Activated T-cell treated with anti-CD3 and anti-CD28 coated beads, Interleukin-2, amount 50 U/mL, for 1 hour (primary cell): ENCODE measurements at places on chromosomes 13 and 19.

- DNase-seq: no peak
These were observed 5.8 kb upstream of the MVB12A start for GRCh38 chr19:17414097-17414496.

DNA sequence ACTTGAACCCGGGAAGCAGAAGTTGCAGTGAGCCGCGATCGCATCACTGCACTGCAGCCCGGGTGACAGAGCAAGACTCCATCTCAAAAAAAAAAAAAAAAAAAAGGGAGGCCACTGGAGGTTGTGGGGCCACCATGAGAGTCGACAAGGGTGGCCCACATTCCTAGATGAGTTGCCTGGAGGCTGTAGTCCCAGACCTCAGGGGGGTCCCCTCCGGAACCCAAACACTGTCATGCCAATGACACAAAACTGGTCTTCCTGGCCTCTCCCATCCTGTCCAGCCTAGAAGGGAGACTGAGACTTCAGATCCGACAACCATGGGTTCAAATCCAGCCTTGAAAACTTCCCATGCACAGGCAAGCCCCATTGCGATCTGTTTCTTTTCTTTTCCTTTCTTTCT, 14.7 kb downstream of the SPC24 start:
- no peak for DNase-seq

GRCh38 chr19:29596885-29597525, 9.1 kb upstream of the POP4 start:
- no peak for DNase-seq

DNA sequence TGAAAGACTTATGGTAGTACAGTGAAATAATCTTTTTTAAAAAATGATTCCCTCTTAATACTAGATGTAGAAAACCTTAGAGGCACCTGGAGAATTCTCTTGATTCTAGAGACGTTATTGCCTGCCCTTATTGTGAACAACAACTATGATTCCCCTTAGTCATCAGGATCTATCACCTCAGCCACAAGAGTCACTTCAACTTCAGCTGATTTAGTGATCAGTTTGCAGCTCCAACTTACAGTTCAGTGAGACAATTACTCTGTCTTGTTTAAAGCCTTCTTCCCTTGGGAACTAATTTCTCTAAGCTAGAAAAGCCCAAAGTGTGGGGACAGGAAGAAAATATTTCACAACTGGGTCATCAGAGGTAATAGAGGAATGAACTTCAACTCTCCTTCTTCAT, 254.3 kb upstream of the SLITRK1 start:
- no peak for DNase-seq

GRCh38 chr13:27627380-27627779, 5.7 kb downstream of the POLR1D start:
- no peak for DNase-seq

GRCh38 chr19:33344573-33344925, 29.0 kb upstream of the CEBPG start:
- no peak for DNase-seq

DNA sequence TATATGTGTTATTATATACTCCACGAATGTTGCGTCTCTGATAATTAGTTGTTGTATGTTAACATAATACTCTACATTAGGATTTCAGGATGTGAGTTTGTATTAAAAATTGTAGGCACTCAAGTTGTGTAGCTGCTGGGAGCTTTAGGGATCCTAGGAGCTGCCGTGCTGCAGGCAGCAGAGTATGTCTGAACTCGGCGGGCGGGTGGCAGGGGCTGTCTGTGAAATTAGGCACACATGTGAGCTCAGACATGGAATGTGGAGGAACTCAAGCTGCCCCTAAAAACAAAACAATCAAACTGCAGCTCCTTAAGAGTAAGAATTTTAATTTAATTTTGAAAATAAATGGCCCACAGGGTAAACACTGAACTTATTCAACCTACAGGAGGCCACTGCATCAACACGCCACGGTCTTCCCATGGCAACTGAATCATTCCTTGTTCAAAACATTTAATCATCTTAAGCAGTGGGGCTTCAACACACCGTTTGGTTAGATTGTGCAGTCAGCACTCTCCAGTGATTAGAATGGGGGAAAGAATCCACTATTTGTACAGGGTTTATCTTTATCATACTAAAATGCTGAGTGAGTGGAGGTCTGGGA, 22.7 kb downstream of the SERTM1 start:
- no peak for DNase-seq

GRCh38 chr19:17836530-17836929, 11.3 kb downstream of the JAK3 start:
- DNase-seq: no peak

DNA sequence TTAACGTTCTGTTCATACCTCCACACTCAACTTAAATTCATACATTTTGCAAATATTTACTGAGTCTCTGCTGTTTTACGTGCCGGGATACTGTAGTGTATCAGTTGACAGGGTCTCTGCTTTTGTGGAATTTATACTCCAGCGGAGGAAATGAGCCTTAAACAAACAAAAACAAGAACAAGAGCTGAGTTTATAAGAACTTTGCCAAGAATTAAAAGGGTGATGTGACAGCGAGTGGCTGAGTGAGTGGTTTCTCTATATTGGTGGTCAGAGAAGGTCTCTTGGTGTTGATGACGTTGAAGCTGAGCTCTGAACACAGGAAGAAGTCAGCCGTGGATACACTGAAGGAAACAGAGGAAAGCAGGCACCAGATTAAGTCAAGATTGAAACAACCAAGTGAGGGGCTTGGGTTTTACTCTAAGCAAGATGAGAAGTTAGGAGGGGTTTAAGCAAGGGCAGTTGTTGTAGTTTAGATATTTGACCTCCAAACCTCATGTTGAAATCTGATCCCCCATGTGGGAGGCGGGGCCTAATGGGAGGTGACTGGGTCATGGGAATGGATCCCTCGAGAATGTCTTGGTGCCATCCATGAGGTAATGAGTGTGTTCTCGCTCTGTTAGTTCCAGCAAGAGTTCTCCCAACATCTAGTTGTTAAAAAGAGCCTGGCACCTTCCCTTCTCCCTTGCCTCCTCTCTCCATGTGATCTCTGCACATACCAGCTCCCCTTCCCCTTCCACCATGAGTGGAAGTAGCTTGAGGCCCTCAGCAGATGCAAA, 248.3 kb downstream of the DCLK1 start:
- DNase-seq: no peak

- DNase-seq: no peak
These were observed 1.3 kb upstream of the PTBP1 start for GRCh38 chr19:795691-796581.

DNA sequence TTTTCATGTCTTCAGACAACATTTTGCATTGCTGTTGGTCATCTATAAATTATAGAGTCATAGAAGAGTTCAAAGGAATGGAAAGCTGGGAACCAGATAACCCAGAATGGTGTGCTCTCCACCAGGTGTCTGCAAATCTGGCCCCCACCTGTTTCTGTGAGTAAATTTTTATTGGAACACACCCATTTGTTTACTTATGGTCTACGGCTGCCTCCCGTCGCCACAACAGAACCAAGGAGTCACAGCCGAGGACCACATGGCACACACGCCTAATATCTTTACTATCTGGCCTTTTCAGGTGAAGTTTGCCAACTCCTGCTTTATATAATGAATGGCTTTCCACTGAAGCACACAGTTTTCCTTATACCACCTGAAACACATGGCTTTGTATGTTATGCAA, 58.2 kb downstream of the EFNB2 start:
- no peak for DNase-seq

GRCh38 chr19:18975869-18976268, 34.9 kb upstream of the HOMER3 start:
- DNase-seq: no peak

DNA sequence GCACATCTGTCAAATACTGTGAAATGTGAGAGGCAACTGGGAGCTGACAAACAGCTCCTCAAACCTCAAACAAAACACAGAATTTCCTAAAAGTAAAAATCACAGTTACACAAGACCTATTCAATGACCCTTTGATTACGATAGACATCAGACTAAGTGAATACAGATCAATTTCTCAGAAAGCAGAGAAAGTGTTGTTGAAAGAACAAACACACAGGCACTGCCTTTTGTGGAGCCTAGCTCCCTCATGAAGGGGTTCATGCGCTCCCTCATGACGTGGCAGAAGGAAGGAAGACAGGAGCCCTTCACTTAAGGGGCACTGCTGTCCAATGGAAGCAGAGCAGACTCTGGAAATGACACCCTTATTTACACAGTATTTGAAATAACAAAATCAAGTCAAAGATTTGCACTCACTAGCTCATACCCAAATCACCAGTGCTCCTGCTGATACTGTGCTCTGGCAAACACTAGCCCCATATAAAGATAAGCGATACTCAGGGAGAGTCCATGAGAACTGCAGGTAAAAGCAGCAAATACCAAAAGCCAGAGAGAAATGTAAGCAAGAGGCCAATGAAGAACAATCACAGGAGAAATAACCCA, 144.9 kb downstream of the KLF12 start:
- no peak for DNase-seq

- DNase-seq: no peak
These were observed 1.2 kb upstream of the TRIM13 start for GRCh38 chr13:49995625-49996101.

DNA sequence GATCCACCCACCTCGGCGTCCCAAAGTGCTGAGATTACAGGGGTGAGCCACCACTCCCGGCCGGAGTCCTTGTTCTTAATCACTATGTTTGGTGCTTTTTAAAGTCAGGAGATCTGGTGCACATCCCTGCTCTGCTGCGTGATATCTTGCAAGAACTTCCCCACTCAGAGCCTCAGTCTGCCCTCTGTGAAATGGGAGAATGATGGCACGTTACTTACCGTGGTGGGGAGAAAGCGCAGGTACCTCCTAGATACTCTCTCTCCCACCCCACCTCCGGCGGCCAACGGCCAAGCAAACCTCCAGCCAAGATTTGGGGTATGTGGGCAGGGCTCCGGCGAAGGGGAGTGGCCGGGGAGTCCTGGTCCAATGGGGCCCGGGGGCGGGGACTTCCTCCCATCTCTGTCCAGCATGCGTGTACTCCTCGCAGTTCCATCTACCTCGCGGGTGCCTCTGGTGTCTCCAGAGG, at the start of gene RYR1:
RYR1 (plus strand) TSS at position 424 of the 466 bp plus-strand sequence. CDS start 139 bp downstream, outside the sequence.
- peak; percentile 31 for DNase-seq

DNA sequence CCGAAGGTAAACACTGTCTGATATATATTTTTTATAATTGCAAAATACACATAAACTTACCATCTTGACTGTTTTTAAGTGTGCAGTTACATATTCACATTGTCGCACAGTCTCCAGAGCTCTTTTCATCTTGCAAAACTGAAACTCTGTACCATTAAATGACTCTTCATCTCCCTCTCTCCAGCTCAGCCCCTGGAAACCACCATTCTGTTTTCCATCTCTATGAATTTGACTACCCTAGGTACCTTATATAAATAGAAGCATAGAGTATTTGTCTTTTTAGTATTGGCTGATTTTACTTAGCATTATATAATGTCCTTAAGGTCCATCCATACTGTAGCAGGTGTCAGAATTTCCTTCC, 45.8 kb downstream of the LRCH1 start:
- DNase-seq: no peak

- DNase-seq: no peak
These were observed 8.8 kb upstream of the GPC6 start for GRCh38 chr13:93217721-93218261.

GRCh38 chr19:55255618-55256423, 3.0 kb downstream of the PPP6R1 start:
- DNase-seq: peak; percentile 48
